Cardiac muscle cell (in vitro differentiated cells and primary cell): ENCODE measurements at places on chromosomes 1 and 21. TPM values are rescaled to one million over a fixed set of nuclear protein-coding genes. Genes with fewer than 3 reads are reported as not detected.
A peak's percentile ranks its signal among the peaks of the same experiment; 100 is the strongest.

DNA sequence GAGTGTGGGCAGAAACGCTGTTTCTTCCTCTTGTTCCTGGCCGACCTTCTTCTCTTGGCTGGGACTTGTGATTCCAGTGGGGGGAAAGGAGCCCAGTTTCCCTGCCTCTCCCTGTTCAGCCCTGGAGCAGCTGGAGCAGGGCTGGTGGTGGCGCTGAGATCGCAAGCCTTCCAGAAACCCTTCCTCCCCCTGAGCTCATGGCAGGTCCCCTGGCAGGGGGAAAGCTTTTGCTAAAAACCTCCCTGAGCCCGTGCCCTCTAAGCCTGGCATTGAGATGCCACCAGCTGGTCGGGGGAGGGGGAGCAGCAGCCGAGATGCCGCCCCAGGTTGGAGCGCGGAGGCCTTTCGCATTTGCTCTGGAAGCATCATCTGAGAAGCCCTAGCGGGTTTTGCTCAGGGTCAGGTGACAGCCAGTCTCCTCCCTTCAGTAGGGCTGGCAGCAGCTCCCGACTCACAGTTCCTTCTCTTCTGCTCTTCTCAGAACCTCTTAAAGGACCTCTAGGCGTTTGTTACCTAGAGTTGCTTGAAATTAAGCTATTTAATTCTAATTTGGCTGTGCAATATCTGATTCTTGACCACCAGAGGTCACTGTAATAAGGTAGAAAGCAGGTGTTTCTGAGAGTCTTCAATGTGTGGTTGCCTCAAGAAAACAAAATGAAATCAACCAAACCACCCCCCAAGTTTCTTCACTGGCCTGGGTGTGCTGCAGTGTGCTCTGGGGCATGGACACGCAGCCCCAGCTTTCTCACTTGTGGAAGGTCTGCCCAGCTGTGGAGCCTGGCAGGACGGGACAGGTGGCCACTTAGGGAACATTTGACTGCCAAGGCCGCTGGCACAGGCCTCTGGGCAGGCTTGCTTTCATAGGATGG, 257.3 kb downstream of the CAMTA1 start:
- H3K4me1 ChIP-seq: no peaks in the 10 kb centered on the region
- no peaks in the 10 kb centered on the region for H3K27me3 ChIP-seq
- no peak overlapping the region for H3K27ac ChIP-seq

GRCh38 chr1:14809191-14809981, 210.9 kb downstream of the KAZN start:
- no peaks in the 10 kb centered on the region for H3K36me3 ChIP-seq
- H3K27me3 ChIP-seq: no peaks in the 10 kb centered on the region

- no peak for DNase-seq
- no peaks in the 10 kb centered on the region for H3K36me3 ChIP-seq
- H3K4me1 ChIP-seq: peaks cover 25% of the 10 kb centered on the region
- no peak overlapping the region for H3K27ac ChIP-seq
- H3K27me3 ChIP-seq: no peaks in the 10 kb centered on the region
Observed at GRCh38 chr1:22484706-22485345, 33.2 kb downstream of the ZBTB40 start.

GRCh38 chr1:30283199-30283962, 440.0 kb downstream of the MATN1 start:
- H3K27ac ChIP-seq: no peak overlapping the region
- H3K4me1 ChIP-seq: no peaks in the 10 kb centered on the region
- H3K27me3 ChIP-seq: no peaks in the 10 kb centered on the region
- no peaks in the 10 kb centered on the region for H3K36me3 ChIP-seq
- DNase-seq: peak; percentile 2

DNA sequence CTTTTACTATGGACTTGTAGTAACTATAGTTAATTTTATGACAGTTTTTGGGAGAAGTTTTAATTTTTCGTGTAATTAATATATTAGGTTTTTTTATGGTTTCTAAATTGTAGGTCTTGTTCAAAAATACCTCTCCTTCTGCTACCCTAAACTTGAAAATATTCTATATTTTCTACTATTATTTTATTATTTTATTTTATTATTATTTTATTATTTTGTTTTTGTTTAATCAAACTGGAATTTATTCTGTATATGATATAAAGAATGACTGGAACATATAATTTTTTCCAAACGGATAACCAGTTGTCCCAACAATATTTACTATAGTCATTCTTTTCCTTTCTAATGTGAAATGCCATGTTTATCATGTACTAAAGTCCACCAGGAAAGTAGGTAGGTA, 17.1 kb upstream of the AGO4 start:
- DNase-seq: no peak
- no peaks in the 10 kb centered on the region for H3K36me3 ChIP-seq
- no peak overlapping the region for H3K27ac ChIP-seq
- H3K27me3 ChIP-seq: no peaks in the 10 kb centered on the region
- H3K4me3 ChIP-seq: no peak overlapping the region

GRCh38 chr1:27589841-27590426, 14.0 kb downstream of the AHDC1 start:
- peak overlapping the region; percentile 64 for H3K27ac ChIP-seq
- H3K36me3 ChIP-seq: no peaks in the 10 kb centered on the region
- peak; percentile 53 for DNase-seq
- no peak overlapping the region for H3K4me3 ChIP-seq
- peaks cover 40% of the 10 kb centered on the region for H3K4me1 ChIP-seq
- no peaks in the 10 kb centered on the region for H3K27me3 ChIP-seq

- no peak for DNase-seq
- no peaks in the 10 kb centered on the region for H3K36me3 ChIP-seq
- H3K4me3 ChIP-seq: no peak overlapping the region
- no peaks in the 10 kb centered on the region for H3K4me1 ChIP-seq
- no peak overlapping the region for H3K27ac ChIP-seq
- H3K27me3 ChIP-seq: peaks cover 83% of the 10 kb centered on the region
Observed at GRCh38 chr1:165240492-165240891, 116.0 kb downstream of the LMX1A start.

- H3K4me3 ChIP-seq: no peak overlapping the region
- no peaks in the 10 kb centered on the region for H3K4me1 ChIP-seq
- no peaks in the 10 kb centered on the region for H3K36me3 ChIP-seq
- H3K27ac ChIP-seq: no peak overlapping the region
Observed at GRCh38 chr21:41976611-41977010, 22.8 kb upstream of the C2CD2 start.

GRCh38 chr1:9349331-9349851, 56.7 kb downstream of the SPSB1 start:
- H3K4me3 ChIP-seq: no peak overlapping the region
- no peak for DNase-seq
- peaks cover 6% of the 10 kb centered on the region for H3K4me1 ChIP-seq

DNA sequence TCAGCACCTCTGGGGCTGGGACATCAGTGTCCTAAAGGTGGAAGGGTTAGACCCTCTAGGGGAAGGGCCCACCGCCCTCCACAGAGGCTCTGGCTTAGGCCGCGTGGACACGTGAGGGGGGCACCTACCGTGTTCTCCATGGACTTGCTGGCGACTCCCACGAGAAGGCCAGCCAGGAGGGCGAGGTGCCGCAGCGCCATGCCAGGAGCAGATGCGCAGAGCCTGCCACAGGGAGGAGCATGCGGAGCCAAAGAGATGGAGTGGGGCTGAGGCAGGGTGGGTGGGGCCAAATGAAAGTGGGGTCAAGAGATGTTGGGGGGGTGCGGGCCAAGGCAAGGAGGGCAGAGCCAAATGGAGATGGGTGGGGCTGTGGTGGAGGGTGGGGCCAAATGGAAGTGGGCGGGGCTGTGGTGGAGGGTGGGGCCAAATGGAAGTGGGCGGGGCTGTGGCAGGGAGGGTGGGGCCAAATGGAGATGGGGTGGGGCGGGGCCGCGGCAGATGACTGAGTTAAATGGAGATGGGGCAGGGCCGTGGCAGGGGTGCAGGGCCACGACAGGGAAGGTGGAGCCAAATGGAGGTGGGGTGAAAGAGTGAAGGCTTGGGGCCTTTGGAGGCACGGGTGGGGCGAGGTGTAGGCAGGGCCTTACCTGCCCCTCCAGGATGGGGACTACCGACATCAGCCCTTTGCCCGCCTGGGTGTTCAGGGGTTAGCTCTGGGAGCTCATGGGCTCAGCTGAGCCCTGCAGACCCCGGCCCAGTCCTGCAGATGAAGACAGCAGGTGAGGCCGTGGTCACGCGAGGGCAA, 17.4 kb upstream of the RNF223 start:
- H3K4me1 ChIP-seq: no peaks in the 10 kb centered on the region
- no peaks in the 10 kb centered on the region for H3K27me3 ChIP-seq
- no peaks in the 10 kb centered on the region for H3K36me3 ChIP-seq
- H3K27ac ChIP-seq: no peak overlapping the region
- no peak overlapping the region for H3K4me3 ChIP-seq

- H3K36me3 ChIP-seq: no peaks in the 10 kb centered on the region
- H3K4me1 ChIP-seq: no peaks in the 10 kb centered on the region
- no peak overlapping the region for H3K27ac ChIP-seq
- no peak overlapping the region for H3K4me3 ChIP-seq
Observed at GRCh38 chr1:172764378-172764777, 105.5 kb downstream of the FASLG start.

- H3K36me3 ChIP-seq: no peaks in the 10 kb centered on the region
- H3K27me3 ChIP-seq: no peaks in the 10 kb centered on the region
- no peak overlapping the region for H3K27ac ChIP-seq
- no peak for DNase-seq
Observed at GRCh38 chr1:233605205-233605604, 8.7 kb upstream of the KCNK1 start.

DNA sequence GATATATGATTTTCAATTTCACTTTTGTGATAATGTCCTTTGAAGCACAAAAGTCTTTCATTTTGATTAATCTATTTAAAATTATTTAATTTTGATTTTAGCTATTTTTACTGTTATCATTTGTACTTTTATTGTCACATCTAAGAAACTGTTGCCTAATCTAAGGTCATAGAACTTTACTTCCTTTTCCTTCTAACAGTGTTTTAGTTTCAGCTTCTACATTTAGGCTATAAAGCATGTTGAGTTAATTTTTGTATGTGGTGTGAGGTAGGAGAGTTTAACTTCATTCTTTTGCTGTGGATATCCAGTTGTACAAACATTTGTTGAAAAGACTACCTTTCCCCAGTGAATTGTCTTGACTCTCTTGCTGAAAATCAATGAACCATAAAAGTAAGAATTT, 204.5 kb downstream of the TM2D1 start:
- no peak for DNase-seq
- no peaks in the 10 kb centered on the region for H3K27me3 ChIP-seq
- H3K4me3 ChIP-seq: no peak overlapping the region
- peaks cover 7% of the 10 kb centered on the region for H3K4me1 ChIP-seq
- no peak overlapping the region for H3K27ac ChIP-seq
- no peaks in the 10 kb centered on the region for H3K36me3 ChIP-seq

- no peak overlapping the region for H3K4me3 ChIP-seq
- H3K36me3 ChIP-seq: no peaks in the 10 kb centered on the region
- H3K4me1 ChIP-seq: no peaks in the 10 kb centered on the region
- no peak for DNase-seq
- H3K27me3 ChIP-seq: no peaks in the 10 kb centered on the region
Observed at GRCh38 chr1:152495066-152495675, 15.4 kb upstream of the LCE5A start.

- DNase-seq: no peak
- peaks cover 11% of the 10 kb centered on the region for H3K4me1 ChIP-seq
- H3K27ac ChIP-seq: no peak overlapping the region
- H3K27me3 ChIP-seq: peaks cover 43% of the 10 kb centered on the region
Observed at GRCh38 chr1:39569034-39569433, 7.6 kb downstream of the PABPC4 start.

DNA sequence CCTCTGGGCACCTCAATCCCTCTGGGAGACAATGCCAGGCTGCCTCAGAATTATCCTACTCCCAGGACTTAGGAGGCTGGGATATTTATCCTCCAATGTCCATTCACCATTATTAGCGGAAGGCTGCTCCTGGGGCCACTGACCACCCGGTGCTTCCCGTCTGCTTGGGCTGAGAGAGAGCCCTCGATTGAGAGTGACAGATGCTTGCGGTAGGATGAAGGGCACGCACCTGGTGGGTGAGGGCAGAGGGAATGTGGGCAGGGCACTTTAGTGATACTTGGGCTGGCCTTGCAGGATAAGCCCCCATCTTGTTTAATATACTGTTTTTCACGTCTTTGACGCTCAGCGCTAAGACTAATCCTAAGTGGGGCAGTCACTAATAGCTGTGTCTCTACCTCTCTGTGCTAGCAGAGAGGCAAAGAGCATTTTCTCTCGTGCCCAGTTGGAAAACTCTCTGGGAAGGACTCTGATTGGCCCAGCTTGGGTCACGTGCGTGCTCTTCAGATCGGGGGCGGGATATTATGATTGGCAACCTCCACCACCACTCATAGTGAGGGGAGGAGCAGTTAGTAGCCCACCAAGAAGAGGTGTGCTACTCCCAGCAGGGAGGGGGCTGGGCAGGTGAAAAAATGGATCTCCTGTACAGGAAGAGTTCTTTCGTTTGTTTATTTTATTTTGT, 10.6 kb upstream of the PARS2 start:
- H3K4me3 ChIP-seq: no peak overlapping the region
- DNase-seq: peak; percentile 32
- no peak overlapping the region for H3K27ac ChIP-seq
- H3K4me1 ChIP-seq: no peaks in the 10 kb centered on the region
- H3K36me3 ChIP-seq: no peaks in the 10 kb centered on the region
- H3K27me3 ChIP-seq: peaks cover 9% of the 10 kb centered on the region

DNA sequence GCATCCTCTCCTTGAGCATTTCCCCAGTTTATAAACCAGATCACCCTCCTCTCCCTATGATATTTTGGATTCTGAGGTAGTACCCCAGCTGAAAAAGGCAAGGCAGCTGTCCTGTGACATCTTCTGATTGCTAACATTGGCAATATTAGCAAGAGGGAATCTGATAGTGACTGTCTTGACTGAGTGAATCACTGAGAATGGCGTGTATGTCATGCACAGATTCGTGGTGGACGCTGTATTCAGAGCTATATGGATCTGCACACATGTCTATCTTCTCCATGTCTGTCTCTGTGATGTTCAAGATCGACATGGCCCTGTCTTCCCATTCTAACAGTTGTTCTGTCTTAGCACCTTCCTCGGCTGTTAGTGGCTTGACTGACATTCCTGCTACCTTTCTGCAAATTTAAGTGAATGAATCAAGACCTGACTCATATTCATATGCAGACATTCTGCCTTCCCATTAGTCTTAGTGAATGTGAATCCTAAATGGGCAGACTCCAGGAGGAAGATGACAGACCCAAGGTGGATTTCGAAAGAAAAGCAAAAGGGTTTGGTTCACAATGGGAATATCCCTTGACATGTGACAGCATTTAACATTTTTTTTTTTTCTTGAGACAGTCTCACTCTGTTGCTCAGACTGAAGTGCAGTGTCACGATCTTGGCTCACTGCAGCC, 97.7 kb downstream of the PGBD5 start:
- H3K36me3 ChIP-seq: no peaks in the 10 kb centered on the region
- no peaks in the 10 kb centered on the region for H3K4me1 ChIP-seq
- H3K4me3 ChIP-seq: no peak overlapping the region
- no peak for DNase-seq
- no peaks in the 10 kb centered on the region for H3K27me3 ChIP-seq
- H3K27ac ChIP-seq: no peak overlapping the region

AMY2A gene
- not detected in 2 replicates for total RNA-seq

TTC34 gene
- total RNA-seq: not detected in 2 replicates

LRRC3 gene
- total RNA-seq: 5.9 and 9.5 TPM in 2 replicates

ALPL gene
- 0.27 and 0.67 TPM in 2 replicates for total RNA-seq

CCNL2 gene
- 183 and 230 TPM in 2 replicates for total RNA-seq

UTS2 gene
- total RNA-seq: not detected in 2 replicates

C1orf141 gene
- total RNA-seq: not detected in 2 replicates

OR6K3 gene
- total RNA-seq: not detected in 2 replicates

LRRC39 gene
- total RNA-seq: 13.3 and 17.3 TPM in 2 replicates
